ENCODE measurements at places on chromosomes 2 and 18.

DNA sequence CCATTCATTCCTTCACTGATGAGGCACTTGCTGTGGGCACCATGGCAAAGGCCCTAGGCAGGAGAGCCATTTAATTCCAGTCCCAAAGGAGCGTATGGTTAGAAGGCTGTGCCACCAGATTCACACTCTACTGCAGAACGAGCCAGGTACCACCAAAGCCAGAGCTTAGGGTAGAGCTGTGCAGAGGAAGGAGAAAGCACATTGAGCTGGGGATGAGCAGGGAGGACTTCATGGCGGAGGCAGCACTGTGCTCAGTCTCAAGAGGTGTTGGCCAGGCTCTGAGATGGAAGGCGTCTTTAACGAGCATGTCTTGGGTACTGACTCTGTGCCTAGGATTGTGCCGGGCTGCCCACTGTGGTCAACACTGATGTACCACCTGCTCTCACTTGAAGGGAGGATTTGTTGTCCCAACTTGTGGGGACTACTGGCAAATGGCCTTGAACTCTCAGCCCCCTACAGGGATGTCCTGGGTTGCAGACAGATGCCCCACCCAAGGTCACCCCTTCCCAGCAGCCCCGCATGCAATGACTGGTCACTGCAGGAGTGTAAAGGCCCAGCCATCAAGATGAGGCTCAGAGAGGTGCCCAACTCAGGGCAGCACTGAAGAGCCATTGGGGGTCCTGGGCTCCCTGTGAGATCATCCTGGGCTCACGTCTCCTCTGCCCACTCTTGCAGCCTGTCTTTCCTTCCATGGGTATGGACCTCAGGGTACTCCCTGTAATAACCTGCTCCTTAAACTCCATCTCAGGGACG is 251.4 kb downstream of the GLI2 start:
- no peak for DNase-seq

DNA sequence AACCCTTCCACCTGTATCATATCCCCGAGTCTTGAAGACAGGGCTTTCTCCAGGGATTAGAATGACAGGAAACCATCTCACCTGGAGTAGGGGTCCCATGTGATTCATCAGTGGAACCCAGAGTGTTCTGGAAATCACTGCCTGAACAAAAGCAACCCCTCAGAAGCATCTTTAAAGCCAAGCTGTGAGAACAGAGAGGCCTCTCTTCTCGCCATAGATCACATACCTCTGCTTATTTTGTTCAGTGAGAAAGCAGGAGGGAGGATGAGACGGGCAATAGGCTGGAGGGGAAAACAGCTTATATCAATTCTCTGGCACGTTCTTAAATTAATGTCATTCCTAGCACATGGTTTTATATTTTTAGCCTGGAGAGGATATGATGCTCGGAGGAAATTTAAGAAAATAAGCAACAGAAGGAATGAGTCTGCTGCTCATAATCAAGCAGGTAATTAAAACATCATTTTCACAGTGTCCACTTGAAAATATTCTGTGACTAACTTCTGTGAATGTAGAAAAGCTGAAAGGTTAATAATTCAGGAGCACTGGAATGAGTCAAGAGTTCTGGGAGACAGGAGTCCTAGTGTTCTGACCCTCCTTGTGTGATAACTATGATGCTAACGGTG is 213.6 kb upstream of the SP5 start:
- no peak for DNase-seq

DNA sequence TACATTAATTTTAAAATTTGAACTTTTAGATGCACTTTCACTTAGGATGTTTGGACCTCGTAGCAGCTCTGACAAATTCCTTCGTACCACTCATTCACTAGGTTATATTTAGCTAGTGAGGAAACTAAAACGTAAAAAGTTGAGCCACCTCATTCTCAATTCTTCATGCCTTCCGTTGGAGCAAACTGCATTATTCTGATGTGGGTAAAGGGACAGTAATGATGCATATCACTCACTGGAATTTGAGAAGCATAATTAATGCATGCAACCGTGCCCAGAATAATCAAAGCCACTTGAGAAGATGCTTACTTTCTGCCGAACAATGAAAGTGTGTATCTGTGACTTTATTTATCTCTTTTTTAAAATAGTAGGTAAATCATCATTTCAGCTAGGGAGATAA is 2.2 kb downstream of the CNOT9 start:
- no peak for DNase-seq

- no peak for DNase-seq
Observed at GRCh38 chr2:134288814-134289213, 34.9 kb downstream of the MGAT5 start.

GRCh38 chr18:28086670-28087552 is 90.0 kb downstream of the CDH2 start:
- DNase-seq, result no peak

- no peak for DNase-seq
Observed at GRCh38 chr2:2762913-2763312, 431.8 kb upstream of the MYT1L start.

Data from stimulated activated CD4-positive, alpha-beta T cell treated with anti-CD3 and anti-CD28 coated beads, Interleukin-1b, Interleukin-23, amount 100 ng/mL, for 1 hour (primary cell).